ENCODE measurements at places on chromosomes 3 and 15. TPM values are rescaled to one million over a fixed set of nuclear protein-coding genes. Genes with fewer than 3 reads are reported as not detected.
A peak's percentile ranks its signal among the peaks of the same experiment; 100 is the strongest.

- no peaks in the 10 kb centered on the region for H3K27me3 ChIP-seq
- no peaks in the 10 kb centered on the region for H3K36me3 ChIP-seq
- no peaks in the 10 kb centered on the region for H3K4me1 ChIP-seq
Observed at GRCh38 chr15:42695527-42696071, 41.3 kb downstream of the CDAN1 start.

- H3K27me3 ChIP-seq: no peaks in the 10 kb centered on the region
- H3K36me3 ChIP-seq: no peaks in the 10 kb centered on the region
- H3K27ac ChIP-seq: no peak overlapping the region
Observed at GRCh38 chr15:95669146-95669922, 661.2 kb upstream of the NR2F2 start.

Gene MYO5C
- 4.5 TPM for total RNA-seq

Gene SAMMSON
- not detected for total RNA-seq

Gene CYP19A1
- 0.75 TPM for total RNA-seq

DNA sequence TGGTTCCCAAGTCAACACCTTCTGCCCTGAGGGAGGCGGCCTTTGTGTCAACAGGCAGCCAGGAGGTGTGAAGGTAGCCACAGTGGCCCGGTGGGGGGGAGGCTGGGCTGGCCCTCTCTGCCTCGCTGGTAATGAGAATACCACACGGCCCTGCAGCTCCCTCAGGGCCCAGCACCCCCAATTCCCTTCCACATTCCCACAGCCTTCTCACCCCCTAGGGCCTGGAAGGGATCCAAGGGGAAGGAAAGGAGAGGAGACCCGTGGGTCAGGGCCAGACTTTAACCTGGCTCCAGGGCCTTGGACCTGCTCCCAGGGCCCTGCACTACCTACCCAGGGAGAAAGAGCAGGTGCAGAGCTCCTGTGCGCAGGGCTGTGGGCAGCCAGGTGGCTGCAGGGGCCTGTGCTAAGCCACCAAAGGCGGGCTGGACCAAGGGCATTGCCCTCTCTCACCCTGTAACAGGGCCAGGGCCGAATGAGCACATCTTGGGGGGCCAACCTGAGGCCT is 8.7 kb upstream of the MESP2 start:
- no peak overlapping the region for H3K27ac ChIP-seq
- H3K27me3 ChIP-seq: no peaks in the 10 kb centered on the region
- H3K4me3 ChIP-seq: no peak overlapping the region
- peaks cover 6% of the 10 kb centered on the region for H3K4me1 ChIP-seq
- no peaks in the 10 kb centered on the region for H3K36me3 ChIP-seq

- H3K4me3 ChIP-seq: no peak overlapping the region
- H3K27me3 ChIP-seq: no peaks in the 10 kb centered on the region
- no peaks in the 10 kb centered on the region for H3K4me1 ChIP-seq
- H3K36me3 ChIP-seq: no peaks in the 10 kb centered on the region
- H3K27ac ChIP-seq: no peak overlapping the region
- DNase-seq: peak; percentile 18
Observed at GRCh38 chr3:103169289-103169688, 734.5 kb downstream of the ZPLD1 start.

- DNase-seq: peak; percentile 66
- no peaks in the 10 kb centered on the region for H3K27me3 ChIP-seq
- no peak overlapping the region for H3K27ac ChIP-seq
- H3K4me3 ChIP-seq: no peak overlapping the region
- H3K36me3 ChIP-seq: no peaks in the 10 kb centered on the region
- peaks cover 20% of the 10 kb centered on the region for H3K4me1 ChIP-seq
Observed at GRCh38 chr3:59480486-59480995, 430.7 kb upstream of the CFAP20DC start.

Gene OXTR
- total RNA-seq: 2.2 TPM

DNA sequence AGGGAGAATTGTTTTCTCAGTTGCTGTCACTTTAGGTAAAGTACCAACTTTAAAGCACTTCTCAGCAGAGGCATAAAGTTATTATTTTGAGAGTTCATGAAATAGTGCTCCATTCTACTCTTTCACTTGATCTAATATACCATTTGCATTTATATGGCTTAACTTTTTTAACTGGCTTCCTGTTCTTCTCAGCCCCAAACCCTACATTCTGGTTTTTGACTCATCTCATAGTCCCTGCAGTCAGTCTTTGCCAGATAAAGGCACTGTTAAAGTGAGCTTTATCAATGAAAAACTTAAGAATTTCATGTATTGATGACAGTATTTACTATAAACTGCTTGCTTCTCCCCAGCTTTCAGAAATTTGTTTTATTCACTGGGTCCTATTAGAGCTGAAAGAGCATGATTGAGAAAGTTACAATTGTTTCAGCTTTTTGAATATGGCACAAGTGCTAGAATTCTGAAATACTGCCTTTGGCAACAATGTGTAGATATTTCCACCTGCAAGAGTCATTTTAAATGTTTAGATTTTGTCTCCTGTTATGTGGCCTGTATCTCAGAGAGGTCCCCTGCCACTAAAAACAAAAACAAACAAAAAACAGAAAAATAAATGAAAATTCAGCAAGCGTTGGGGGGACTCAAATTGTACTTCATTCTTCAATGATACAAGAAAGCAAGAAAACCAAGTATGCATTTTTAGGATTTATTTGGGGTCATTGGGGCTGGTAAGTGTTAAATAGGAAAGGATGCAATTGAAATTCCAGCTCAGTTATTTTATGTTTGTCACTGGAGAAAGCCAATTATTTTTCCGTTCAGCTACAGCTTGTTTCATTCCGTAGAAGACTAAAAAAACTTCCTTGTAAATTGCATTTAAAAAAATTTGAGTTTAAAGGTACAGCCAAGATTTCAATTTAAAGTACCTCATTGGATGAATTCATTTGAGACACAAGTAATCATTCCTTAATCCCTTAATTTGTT is 28.6 kb downstream of the TGFBR2 start:
- H3K27ac ChIP-seq: no peak overlapping the region
- H3K4me1 ChIP-seq: peaks cover 12% of the 10 kb centered on the region
- no peak for DNase-seq
- no peaks in the 10 kb centered on the region for H3K27me3 ChIP-seq
- H3K36me3 ChIP-seq: peaks cover 27% of the 10 kb centered on the region

Gene PIF1
- 1.7 TPM for total RNA-seq

Gene CSPG4
- total RNA-seq: 26.9 TPM

Gene SLC28A1
- not detected for total RNA-seq

Gene HRH1
- 2.1 TPM for total RNA-seq

DNA sequence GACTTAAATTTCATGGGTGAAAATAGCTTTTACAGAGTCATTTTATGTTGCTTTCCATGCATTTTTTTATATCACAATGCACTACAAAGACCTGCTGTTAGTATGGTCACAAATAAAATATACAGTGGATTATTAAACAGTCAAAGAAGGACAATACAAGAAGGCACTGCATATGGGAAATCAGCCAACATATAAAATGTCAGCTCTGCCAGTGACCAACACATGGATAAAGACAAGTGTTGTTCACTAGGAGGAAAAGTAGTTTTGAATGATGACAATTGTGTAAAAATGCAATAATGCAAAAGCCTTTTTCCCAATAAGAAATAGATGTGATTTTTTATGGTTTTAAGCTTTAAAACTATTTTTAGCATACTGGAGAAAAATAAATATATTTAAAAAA is 425.3 kb upstream of the CBLB start:
- H3K27me3 ChIP-seq: no peaks in the 10 kb centered on the region
- no peak overlapping the region for H3K4me3 ChIP-seq
- no peak for DNase-seq
- H3K4me1 ChIP-seq: peaks cover 1% of the 10 kb centered on the region
- H3K27ac ChIP-seq: no peak overlapping the region
- no peaks in the 10 kb centered on the region for H3K36me3 ChIP-seq

GRCh38 chr3:195003006-195003892 is 267.7 kb downstream of the XXYLT1 start:
- H3K4me1 ChIP-seq: no peaks in the 10 kb centered on the region
- H3K36me3 ChIP-seq: no peaks in the 10 kb centered on the region
- no peak overlapping the region for H3K4me3 ChIP-seq
- peaks cover 60% of the 10 kb centered on the region for H3K27me3 ChIP-seq
- no peak overlapping the region for H3K27ac ChIP-seq

Gene ZCWPW2
- 1.0 TPM for total RNA-seq

Gene SYNPR
- not detected for total RNA-seq

Gene TRPM1
- not detected for total RNA-seq

DNA sequence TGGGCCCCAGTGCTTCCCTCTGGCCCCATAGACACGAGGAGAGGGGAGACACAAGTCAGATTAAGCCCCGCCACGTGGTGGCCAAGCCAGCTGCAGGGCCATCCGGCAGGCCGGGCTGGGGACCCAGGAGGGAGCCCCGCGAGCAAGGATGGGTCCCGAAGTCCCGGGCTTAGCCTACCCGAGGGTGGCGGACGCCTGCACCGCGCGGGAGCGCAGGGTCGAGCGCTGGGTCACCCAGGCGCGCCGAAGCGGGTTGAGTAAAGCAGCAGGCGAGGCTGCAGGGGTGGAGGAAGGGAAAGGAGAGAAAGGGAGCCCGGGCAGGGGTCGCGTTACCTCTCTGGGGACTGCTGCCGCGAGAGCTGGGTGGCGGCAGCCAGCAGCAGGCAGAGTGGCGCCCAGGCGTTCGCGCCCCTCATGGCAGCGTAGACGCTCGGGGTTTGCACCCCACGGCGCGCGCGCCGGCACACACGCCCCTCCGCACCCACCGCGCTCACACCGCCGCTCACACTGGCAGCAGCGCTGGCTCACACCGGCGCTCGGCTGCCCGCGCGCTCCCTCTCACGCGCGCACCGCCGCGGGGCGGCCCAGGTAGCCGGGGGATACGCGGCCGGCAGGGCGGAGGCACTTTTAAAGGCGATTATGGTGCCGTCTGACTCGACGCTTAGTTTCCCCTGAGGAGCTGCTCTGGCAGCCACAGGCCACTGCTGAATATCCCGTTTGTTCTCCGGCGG is at the start of gene PCOLCE2:
Gene PCOLCE2 (minus strand): TSS at position 603 of the 731 bp plus-strand sequence. CDS start 187 bp downstream, at position 416.
- DNase-seq: peak; percentile 25
- H3K4me1 ChIP-seq: peaks cover 19% of the 10 kb centered on the region
- peak within 1 kb of the TSS; percentile 68 for H3K4me3 ChIP-seq
- peak within 1 kb of the TSS; percentile 12 for H3K27ac ChIP-seq

GRCh38 chr3:177257006-177257405 is 59.7 kb upstream of the TBL1XR1 start:
- H3K27ac ChIP-seq: no peak overlapping the region
- no peaks in the 10 kb centered on the region for H3K36me3 ChIP-seq
- H3K27me3 ChIP-seq: no peaks in the 10 kb centered on the region
- no peak for DNase-seq
- no peak overlapping the region for H3K4me3 ChIP-seq

GRCh38 chr15:61035311-61035710 is 193.8 kb downstream of the RORA start:
- no peaks in the 10 kb centered on the region for H3K36me3 ChIP-seq
- H3K27ac ChIP-seq: peak overlapping the region; percentile 33
- H3K4me3 ChIP-seq: no peak overlapping the region
- peaks cover 11% of the 10 kb centered on the region for H3K4me1 ChIP-seq

DNA sequence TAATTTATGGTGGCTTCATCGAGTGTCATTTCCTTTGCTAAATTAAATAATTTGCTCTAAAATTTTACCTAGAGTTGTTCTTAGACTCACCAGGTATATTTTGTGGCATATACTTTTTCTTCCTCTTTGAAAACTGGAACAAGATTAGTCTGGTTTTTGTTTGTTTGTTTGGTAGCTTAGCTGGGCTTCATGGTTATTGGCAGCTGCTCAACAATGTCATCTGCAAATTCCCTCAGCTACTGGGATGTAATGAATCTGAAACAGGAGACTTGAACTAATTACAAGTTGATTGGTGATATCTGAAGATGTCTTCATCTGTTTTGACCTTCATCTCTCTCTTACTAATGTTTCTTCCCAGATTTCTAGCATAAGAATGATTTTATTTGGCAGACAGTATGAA is 270.5 kb upstream of the P2RY1 start:
- no peaks in the 10 kb centered on the region for H3K36me3 ChIP-seq
- no peaks in the 10 kb centered on the region for H3K27me3 ChIP-seq
- no peak overlapping the region for H3K27ac ChIP-seq
- H3K4me3 ChIP-seq: no peak overlapping the region

DNA sequence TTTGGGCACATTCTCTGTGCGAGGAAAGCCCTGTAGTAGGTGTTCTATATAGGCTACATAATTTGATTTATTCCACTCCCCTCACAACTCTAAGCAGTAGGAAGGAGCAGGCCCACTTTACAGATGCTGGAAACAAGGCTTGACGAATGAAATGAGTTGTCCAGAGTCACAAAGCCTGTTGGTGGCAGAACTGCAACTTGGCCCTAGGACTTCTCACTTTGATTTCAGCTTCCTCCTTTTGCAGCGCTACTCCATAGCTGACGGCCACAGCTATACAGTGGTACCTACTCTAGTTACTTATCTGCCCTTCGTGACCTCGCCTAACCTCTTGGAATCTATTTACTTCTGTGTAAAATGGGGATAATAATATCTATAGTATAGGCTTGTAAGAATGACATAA is 2.5 kb upstream of the IRAK2 start:
- H3K4me3 ChIP-seq: no peak overlapping the region
- no peaks in the 10 kb centered on the region for H3K4me1 ChIP-seq
- H3K27me3 ChIP-seq: no peaks in the 10 kb centered on the region
- H3K27ac ChIP-seq: no peak overlapping the region
- DNase-seq: no peak
- no peaks in the 10 kb centered on the region for H3K36me3 ChIP-seq

Gene CHDH
- 0.22 TPM for total RNA-seq

DNA sequence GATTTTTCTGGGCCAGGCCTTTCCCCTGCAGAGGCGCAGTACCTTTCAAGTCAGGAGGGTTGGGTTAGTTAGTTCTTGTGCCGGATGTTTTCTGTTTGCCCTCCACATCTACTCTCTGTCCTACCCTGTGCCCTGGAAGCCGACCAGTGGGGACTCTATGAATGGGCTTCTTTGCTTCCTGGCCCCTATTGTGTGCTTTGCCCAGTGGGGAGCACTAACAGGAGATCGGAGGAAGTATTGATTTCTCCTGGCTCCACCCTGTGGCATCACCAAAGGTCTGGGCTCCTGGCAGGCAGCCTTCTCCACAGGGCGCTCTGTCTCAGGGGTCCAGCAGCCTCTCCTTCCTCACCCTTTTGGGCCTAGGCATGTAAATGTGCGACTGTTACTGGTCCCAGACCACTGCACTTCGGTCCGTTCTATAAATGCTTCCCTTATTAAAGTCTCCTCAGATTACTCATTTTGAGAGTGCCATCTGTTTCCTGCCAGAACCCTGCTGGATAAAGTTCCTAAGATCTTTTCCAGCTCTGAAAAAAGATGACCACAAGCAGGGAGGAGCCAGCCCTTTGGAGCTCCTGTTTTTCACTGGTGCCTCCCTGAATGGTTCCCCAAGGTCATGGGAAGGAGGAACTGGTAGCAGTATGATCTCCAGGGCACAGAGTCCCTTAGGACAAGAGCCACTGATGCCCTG is 44.5 kb downstream of the CTDSPL start:
- no peaks in the 10 kb centered on the region for H3K36me3 ChIP-seq
- no peaks in the 10 kb centered on the region for H3K27me3 ChIP-seq
- no peak overlapping the region for H3K27ac ChIP-seq
- peaks cover 22% of the 10 kb centered on the region for H3K4me1 ChIP-seq

Gene RBP2
- not detected for total RNA-seq

GRCh38 chr15:55250941-55251340 is 38.7 kb downstream of the RAB27A start:
- DNase-seq: no peak
- no peaks in the 10 kb centered on the region for H3K36me3 ChIP-seq
- H3K4me1 ChIP-seq: peaks cover 10% of the 10 kb centered on the region
- H3K27me3 ChIP-seq: no peaks in the 10 kb centered on the region
- no peak overlapping the region for H3K27ac ChIP-seq

Data from astrocyte (in vitro differentiated cells and primary cell).